ENCODE measurements at places on chromosomes 6 and 20.

DNA sequence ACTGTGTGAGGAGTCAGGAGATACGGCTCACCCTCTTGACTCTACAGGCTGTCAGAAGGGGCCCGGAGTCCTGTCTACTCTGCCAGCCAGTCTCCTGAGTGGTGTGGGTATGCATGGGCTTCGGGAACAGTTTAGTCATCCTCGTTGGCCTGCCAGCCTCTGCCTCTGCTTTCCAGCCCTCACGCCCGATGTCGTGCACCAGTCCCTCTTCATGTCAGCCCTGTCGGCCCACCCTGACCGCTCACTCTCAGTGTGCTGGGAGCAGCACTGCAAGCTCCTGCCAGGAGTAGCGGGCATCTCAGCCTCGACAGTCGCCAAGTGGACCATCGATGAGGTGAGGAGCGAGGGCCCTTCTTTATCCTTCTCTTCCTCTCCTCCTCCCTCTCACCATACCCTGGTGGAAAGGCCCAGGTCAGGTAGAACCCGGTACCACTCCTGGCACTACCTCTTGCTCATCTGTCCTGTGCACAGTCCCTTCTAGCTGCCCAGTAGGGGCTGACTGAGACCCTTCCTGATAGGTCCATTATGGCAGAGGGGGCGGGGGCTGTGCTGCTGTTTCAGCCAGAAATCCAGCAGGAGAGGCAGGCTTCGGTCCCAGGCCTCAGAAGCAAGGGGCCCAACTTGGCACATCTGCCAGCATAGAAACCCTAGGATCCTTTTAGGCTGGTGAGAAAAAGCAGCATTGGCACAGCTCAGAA lies 18.7 kb upstream of the SGK2 start:
- no peak for DNase-seq

DNA sequence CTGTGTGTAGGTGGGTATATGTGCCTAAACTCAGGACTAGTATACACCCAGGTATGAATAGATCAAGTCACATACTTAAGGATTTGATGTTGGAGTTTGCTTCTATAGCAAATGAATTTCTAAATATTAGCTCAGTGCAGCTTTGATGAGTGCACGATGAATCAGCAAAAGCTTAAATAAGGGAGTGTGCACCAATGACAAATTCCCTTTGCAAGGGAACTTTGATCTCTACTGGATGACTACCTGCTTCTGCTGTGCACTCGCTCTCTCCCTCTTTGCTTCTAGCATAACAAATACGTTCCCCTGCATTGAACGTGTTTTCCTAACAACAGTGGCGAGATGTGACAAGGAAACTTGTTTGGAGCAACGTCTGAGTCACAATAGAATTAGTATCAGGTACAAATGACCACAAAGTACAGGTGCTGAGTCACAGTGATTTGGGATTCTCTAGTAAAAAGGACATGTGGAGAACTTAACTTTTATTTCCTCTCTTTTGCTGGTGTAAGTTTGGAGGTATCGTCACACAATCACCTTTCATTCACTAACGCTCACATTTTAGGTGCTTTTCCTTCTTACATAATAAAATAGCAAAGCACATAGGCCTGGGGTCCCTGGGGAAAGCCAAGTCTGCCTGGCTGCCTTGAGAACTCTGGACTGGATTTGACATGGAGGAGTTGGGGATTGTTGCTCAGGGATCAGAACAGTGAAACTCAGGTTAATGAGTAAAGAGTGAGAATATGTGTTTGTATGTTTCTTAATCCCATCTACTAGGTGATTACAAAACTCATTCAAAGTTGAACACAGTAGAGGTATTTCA lies 49.7 kb downstream of the KLHL31 start:
- no peak for DNase-seq

GRCh38 chr6:108661430-108661829 lies 100.7 kb downstream of the FOXO3 start:
- no peak for DNase-seq

DNA sequence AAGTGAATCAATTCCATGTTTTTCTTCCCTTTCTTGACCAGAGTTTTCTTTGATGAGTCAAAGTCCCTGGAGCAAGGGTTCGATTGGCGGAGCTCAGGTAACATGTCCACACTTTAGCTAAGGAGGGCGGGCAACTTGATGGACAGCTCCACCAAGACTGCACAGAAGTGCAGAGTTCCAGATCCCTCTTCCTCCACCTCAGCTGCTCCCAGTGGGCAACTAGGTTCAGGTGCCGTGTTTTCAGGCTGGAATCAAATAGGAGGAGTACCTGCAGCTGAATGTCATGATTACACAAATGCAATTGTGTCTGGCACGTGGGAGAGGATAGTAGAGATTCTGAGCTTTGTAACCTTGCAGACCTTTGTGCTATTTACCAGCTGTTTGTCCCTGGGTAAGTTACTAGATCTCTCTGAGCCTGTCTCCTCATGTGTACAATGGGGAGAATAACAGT lies 1.9 kb upstream of the ELMO2 start:
- no peak for DNase-seq

- DNase-seq: no peak
Observed at GRCh38 chr20:62089393-62089792, 23.7 kb upstream of the TAF4 start.

DNA sequence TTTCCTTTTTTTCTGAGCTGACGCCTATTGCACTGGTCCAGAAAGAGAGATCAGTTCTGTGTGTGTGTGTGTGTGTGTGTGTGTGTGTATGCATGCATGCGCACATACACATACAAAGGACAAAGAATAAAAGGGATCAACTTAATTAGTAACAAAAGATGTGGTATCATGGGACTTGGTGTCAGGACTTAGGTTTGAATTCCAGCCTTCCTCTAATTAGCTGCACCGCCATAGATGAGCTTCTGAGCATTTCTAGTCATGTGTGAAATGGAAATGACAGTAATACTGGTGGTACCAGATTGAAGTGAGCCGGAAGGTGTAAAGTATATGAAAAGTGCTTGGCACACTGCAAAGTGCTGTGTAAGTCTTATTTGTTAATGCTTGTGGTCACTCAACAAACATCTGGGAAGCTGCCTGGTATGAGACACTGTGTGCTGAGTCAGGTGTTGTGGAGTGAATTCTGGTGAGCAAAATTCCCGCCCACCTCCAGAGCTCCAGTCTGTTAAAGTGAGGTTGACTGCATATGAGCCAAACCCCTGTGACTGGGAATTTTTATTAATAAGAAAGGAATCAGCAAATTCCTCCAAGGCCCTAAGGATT lies 12.4 kb downstream of the DAAM2 start:
- DNase-seq: peak; percentile 58

DNA sequence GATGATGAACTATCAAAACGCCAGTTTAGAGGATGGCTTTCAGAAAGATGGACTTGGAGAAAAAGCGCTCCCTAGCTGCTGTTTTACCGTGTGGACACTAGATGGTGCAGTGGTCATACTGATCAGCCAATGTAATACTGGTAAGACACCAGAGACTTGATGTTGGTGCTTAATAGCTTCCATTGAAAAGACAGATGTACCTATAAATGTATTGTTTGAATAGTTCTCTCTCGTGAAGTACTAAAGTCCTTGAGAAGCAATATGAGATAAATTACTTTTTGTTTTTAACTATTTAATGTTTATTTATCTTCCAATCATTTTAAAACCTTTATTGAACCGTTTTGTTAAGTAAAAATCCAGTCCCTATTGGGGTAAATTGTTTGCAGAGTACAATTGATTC lies 63.9 kb upstream of the FUCA2 start:
- DNase-seq: peak; percentile 58

DNA sequence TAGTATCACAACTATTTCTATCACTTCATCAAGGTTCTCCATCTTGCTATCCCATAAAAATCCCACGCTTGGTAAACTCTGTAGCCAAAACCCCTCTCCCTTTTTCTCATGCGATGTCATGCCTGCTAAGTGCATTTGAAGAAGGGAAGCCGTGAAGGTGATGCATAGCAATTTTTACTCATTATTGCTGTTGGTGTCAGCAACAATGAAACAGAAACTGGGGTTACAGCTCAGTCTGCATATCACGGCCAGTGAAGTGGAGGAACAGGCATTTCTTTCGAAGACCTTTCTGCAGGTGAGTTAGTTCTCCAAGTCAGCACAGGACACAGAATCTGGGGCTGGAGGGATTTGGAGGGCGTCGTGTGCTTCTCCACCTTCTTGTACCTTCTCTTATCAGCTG lies 5.8 kb downstream of the UNC93A start:
- no peak for DNase-seq

DNA sequence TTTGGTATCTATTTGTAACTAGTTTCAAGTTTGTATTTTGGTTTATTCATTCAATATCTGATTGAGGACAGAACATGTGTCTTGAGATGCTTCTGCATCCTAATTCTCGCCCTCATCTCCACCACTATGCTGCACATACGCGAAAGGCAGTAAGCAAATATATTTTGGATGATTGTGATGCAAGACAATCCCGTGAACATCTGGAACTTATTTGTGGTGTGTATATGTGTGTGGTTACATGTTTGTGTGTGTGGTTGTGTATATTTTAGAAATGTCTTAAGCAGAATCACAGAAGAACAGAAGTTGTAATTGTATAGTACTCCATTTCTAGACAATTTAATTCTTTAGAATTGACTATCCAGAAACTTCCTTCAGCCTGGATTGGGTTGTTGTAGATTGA lies 35.1 kb upstream of the RNF144B start:
- DNase-seq: no peak

DNA sequence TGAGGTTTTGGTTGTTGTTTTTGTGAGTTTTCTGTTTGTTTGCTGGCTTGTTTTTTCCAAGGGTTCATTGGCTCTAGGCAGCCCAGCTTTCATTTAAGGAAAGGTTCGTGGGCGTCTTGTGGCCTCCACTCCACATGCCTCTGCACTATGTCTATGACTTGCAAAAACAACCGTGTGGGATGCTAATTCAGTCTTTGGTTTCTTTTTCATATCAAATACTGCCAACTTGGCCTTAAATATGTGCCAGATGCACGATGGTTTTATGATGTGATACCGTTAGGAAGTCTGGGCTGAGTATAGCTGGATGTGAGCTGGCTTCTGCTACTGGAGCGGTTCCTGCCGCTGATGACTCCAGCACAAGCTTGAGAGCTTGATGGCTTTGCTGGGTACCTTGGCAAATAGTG lies 96.3 kb downstream of the BMP2 start:
- no peak for DNase-seq

- no peak for DNase-seq
Observed at GRCh38 chr6:154513601-154514320, 3.3 kb upstream of the CNKSR3 start.

DNA sequence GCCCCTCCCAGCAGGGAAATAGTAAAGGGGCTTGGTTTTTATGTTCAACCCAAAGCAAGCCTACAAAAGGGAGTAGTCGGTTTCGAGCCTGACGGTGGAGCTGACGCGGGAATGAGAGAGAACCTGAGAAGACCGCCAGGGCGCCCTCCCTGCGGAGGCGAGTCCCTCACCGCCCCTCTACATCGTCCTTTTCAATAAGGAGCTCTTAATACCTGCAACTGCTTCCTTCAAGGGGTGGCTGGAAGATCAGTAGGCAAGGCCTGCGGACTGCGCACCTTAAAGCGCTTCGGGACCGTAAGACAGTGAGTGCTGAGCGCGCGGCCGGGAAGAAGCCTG lies 709 bp upstream of the ZNF76 start:
- peak; percentile 20 for DNase-seq

DNA sequence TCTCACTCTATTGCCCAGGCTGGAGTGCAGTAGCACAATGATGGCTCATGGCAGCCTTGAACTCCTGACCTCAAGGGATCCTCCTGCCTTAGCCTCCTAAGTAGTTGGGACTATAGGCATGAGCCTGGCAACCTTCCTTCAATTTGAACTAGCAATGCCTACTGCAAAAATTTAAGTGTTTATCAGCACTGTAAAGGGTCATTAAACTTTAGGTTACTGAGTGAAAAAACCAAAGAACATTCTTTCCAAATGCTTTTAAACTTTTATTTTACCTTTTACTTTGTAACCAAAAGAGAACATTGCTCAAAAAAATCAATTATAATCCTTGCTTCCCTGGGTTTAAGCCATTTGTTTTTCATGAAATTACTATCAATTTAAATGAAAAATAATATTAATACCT lies 101.0 kb upstream of the NHSL1 start:
- DNase-seq: no peak

- no peak for DNase-seq
Observed at GRCh38 chr20:37745553-37745952, 51.7 kb downstream of the CTNNBL1 start.

GRCh38 chr6:32984622-32985389 lies 16.4 kb downstream of the BRD2 start:
- peak; percentile 43 for DNase-seq

DNA sequence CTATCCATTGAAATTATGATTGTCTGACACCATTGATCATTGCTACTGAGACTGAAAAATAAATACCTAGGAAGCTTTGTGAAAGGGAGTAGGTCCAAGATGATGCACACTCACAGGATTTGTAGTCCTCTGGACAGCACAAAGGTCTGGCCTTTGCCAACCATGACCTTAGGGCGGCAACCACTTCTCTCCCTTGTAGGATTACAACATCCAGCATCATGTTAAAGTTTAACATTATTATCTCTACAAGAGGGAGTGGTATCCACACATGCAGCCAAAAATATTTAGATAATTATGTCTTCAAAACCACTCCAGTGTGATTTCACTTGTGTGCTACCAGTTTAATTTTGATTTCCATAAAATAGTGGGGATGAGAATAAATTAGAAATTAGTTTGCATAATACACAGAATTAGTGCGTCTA lies 51.1 kb upstream of the NHSL1 start:
- no peak for DNase-seq

DNA sequence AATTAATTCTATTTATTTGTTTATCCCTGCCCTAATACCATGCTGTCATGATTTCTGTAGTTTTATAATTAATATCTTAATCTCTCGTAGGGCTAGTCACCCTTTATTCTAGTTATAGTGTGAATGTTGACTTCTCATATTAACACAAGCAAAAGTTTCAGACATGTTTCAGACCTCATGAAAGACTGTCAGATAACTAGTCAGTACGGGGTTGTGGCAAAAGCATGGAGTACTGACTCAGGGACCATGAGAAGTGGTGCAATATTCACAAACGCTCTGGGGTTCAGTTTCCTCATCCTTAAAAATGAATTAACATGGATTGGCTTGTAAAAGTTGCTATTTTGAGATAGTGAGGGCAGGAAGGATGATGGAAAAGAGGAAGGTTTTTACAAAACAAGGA lies 148.9 kb downstream of the TMEM200A start:
- DNase-seq: no peak

DNA sequence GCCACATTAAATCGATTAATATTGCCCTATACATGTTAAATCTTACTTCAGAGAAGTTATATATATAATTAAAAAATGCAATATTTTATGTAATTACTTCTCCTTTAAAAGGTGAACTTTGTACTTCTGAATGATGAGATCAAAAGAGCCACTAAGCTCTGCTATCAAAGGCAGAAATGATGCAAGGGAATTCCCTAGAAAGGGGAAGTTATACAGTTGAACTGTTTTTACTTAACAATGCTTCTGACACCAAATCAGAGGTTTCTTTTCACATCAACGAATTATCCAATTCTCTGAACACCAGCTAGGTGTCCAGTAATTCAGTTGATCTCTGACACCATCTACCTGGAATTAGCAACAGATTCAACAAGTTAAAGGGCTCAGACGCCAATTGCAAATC lies 319.9 kb upstream of the TSHZ2 start:
- no peak for DNase-seq

GRCh38 chr20:33669873-33670640 lies 3.3 kb downstream of the ACTL10 start:
- no peak for DNase-seq
